MV-4-11 (cell line): ENCODE measurements at places on chromosomes 5 and 9.

DNA sequence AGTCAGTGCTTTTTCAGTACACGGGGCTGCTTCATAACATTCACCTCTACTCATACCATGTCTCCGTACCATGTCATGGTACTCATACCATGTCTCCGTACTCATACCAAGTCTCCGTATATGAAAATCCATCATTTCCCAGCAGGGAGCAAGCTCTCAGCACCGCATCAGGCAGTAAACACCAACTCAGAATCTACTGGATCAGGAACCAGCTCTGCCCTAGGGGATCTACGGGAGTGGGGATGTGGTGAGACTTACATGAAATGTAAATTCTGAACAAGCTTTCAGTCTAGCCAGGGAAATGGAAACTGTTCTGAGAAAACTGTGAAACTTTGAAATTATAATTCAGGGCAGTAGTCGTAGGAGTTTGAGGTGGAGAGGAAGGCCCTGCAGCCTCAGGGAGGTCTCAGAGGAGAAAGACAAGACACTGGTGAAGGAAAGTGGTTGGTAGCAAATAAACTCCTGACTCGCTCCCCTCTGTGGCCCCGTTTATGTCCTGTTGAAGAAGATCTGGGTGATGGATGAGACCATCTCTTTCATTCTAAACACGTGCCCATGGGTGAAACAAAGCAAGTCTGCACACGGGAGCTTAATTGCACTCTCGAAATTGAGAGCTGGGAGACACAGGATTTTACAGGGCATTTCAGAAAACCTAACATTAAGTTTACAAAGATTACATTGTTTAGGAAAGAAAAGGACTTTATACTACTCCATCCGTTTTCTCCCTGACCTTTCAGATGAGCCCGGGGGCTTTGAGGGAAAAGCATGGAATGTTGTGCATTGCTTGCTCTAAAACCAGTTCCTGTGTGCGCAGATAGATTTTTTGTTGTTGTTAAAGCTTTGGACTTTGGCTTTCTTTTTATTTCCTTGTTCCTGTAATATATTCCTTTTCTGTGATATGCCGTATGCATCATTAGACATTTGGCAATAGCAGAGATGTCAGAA, 26.8 kb downstream of the ACTBL2 start:
- no peak for DNase-seq

DNA sequence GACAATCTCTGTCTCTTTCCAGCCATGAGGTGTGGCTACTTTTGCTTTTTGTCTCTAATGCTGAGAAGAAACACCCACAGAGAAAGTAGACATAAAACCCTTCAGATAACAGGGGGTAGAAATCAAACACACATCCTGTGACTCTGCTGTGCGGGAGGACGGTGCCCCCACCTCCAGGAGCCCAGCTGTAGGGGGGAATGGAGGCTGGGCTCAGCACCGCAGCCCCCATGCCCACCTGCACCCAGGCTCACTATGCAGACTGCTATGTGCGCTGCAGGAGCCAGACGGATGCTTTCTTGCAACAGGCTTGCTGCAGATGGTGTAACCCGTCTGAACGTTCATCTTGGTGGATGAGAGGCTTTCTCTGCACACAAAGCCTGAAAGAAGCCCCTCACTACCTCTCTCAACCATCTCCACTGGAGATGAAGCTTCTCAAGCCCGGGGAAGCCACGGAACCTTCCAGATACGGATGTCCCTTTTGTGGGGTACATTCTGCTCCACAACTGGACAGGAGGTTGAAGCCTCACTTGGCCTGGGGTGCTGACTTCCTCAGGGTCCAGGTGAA, 207.2 kb downstream of the GADD45G start:
- no peak for DNase-seq

- no peak for DNase-seq
Measured at GRCh38 chr9:78005231-78006002, 26.2 kb downstream of the GNAQ start.

DNA sequence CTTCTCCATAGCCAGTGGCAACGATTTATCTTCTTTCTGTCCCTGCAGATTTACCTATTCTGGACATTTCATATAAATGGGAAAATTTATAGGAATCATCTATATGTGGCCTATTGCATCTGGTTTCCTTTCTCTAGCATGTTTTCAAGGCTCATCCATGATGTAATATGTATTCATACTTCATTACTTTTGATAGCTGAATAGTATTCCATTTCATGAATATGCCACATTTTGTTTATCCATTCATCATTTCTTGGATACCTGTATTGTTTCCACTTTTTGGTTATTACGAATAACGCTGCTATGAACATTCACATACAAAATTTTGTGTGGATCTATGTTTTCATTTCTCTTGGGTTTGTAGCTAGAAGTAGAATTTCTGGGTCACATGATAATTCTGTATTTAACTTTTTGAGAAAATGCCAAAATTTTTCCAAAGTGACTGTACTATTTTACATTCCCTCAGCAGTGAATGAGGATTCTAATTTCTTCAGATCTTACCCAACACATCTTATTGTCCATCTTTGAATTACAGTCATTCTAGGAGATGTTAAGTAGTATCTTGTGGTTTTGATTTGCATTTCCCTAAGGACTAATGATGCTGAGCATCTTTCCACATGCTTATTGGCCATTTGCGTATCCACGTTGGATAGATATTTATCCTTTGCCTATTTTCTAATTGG, 3.6 kb downstream of the IARS1 start:
- no peak for DNase-seq

GRCh38 chr9:124455820-124456219, 5.6 kb downstream of the ADGRD2 start:
- no peak for DNase-seq

- DNase-seq, result no peak
Measured at GRCh38 chr9:105964156-105964555, 269.8 kb downstream of the TMEM38B start.

- no peak for DNase-seq
Measured at GRCh38 chr9:109910671-109911518, 130.9 kb downstream of the PALM2AKAP2 start.

DNA sequence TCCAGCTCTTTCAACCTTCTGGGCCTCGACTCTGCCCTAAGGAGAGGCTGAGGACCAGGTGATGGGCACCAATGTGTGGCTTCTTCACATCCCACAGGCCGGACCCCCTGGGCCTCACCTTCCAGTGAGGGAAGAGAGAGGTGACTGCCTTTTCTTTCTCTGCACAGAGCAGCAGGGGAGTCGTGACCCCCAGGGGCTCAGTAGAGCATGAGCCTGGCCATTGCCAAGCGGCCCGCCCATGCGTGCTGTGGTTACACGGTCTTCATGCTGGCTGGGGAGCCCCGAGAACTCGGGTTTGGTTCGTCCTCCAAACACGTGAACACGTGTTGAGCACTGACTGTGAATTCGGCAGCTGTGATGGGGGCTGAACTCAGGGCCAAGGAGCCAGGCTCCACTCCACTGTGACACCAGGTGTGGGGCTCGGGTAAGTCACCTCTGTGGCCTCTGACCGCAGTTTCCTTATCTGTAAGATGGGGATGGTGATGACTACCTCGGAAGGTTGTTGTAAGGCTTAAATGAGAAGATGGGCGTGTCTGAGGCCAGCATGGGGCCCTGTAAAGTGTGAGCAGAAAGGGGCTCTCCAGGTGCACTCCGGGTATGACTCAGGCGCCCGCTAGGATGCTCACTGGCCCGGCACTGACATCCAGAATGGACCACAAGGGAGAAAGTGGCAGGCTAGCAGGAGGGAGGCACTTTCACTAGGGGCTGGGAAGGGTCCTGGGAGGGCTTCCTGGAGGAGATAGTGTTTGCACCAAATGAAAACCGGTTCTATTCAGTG, 13.4 kb upstream of the GRHPR start:
- no peak for DNase-seq

- DNase-seq, result no peak
Measured at GRCh38 chr9:78839252-78839651, 542.3 kb downstream of the PSAT1 start.

GRCh38 chr5:157574456-157575380, 857 bp downstream of the ADAM19 start:
- DNase-seq, result no peak
